ENCODE measurements at places on chromosomes 3 and 15.

DNA sequence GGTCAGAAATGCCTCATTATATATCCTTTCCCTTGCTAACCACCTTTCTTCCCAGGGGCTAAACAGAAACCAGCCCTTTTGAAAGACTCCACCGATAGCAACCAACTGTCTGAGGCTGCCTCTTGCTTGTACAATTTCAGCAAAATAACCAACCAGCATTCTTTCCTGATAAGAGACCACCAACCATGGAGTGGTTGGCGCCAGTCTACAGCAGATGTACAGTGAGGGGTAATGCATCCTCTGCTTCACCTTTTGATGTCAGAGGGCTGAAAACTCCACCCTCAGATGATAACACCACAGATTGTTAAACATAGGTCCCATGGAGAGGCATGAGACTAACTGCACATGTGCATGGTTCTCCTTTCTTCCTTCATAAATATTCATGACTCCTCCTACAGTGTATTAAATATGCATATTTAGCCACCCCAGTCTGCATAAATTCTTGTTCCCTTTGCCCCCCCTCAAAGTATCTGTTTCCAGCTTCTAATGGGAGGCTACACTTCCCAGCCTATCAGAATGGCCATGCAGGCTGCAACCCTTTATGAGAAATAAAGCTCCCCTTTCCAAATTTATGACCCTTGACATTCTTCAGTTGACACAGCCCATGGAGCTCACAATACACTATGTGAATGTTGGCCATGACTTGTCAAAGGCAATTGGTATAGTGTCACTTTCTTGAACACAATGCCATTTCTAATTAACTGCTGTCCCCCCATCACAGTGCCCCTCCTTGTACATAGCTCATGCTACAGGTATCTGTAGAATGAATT is 48.3 kb downstream of the GABRB3 start:
- no peak for DNase-seq

DNA sequence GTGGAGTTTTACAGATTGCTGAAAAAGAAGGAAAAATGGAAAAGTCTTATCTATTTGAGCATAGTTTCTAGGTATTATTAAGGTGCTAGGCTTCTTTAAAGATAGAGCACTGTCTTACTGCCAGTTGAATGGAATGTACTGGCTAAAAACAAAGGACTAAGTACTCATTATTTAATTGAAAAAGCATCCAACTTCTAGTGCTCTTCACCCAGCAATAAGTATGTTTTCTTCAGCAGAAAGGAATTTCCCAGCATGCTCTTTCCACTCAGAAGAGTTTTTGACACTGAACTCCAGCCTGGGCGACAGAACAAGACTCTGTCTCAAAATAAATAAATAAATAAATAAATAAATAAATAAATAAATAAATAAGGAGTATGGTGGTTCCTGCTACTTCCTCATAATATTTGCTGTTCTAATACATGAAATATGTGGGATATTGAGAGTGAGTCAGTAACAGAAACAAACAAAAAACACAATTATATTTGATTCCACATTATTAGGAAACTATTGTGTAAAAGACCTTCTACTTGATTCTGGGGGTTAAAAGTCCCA is 70.6 kb downstream of the ATP13A4 start:
- DNase-seq, result no peak

GRCh38 chr15:99718421-99718820 is 14.8 kb downstream of the LYSMD4 start:
- DNase-seq, result no peak

- DNase-seq, result no peak
Measured at GRCh38 chr3:196706327-196706726, 5.7 kb downstream of the CEP19 start.

GRCh38 chr3:122502941-122503340 is 11.8 kb downstream of the KPNA1 start:
- DNase-seq, result no peak

DNA sequence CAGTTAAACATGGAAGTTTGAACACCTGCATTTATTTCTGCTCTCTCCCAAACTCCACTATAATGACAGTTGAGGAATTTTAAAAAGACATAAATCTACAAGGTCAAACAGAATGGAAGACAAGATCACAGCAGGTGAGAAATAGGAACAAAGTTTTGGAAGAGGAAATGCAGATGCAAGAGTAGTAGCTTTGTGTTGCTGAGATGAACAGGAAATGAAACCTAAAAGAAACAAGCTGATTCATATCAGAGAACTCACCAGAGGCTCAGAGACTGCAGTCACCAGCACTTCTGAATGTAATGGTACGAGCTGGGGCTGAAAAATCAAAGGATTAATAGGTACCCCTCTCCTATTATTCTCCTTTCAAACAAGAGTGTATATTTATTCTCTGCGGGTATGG is 459.9 kb downstream of the RAP2B start:
- peak; percentile 34 for DNase-seq

- DNase-seq, result no peak
Measured at GRCh38 chr3:14899993-14900618, 47.3 kb upstream of the NR2C2 start.

DNA sequence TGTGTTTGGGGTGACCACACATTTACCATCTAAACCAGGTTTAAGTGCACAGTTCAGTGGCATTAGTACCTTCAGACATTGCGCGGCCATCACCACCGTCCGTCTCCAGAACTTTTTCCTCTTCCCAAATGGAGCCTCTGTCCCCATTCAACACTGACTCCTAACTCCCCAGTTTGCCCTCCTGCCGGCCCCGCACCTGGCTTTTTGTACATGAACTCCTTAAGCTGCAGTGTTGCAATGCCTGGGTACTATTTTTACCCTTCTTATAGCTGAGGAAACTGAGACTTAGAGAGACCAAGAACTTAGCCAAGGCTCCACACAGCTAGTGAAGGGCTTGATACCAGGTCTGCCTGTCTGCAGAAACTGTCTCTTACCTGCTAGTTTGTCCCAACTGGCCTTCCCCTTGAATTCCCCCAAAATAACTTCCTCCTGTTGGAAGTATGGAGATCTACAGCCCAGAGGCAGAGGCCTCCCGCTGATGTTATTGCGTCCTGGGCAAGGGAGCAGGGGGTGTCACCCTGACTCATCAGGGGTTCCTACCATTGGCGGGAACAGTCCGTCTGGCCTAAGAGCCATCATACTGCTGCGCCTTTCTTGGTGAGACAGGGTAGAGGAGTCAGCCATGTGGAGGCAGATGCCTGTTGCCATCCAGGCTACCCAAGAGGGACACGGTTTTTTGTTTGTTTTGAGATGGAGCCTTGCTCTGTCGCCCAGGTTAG is 65.6 kb downstream of the GRIP2 start:
- DNase-seq, result no peak

DNA sequence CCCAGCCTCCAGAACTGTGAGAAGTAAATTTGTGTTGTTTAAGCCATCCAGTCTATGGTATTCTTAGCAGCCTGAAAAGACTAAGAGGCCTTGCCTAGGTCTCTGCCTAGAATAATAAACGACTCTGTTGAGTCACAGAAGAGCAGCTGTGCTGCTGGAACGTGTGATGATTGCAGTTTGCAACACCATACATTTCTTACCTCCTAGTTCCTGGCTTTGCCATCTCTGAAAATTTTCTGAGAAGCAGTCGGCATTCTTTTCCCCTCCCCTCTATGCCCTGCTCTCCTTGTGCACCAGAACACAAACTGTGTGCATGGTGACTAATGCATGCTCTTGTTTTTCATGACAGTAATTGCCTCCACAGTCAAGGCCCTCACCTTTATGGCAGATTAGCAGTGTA is 301.3 kb downstream of the IL20RB start:
- DNase-seq, result no peak

DNA sequence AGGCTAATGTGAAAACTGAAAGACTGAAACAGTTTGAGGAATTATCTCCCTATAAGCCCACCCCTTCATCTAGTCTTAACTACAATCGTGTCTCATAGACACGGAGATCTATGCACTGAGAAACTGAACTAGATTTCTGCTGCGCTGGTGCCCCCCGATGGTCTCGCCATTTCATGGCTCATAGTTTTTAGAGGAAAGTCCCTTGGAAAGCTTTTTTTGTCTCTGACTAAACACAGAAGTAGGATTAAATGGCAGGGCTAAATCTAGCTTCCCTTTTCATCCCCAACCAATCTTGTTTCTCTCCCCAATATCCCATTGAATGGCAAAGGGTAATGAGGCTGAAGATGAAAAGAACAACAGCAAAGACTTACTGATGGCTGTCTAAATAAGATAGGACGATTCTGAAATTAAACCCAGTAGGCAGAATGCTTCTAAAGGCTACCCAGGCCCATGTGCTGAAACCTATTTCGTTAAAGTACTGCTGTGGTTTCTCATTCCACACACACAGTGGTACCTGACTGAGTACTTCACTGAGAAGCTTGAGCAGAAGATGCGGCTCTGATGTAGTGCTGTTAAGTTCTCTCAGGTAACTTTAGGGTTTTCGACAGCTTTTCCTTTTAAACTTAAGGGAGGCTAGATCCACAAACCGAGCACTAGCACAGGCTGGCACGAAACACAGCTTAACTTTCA is 142.7 kb downstream of the GADL1 start:
- peak; percentile 11 for DNase-seq

DNA sequence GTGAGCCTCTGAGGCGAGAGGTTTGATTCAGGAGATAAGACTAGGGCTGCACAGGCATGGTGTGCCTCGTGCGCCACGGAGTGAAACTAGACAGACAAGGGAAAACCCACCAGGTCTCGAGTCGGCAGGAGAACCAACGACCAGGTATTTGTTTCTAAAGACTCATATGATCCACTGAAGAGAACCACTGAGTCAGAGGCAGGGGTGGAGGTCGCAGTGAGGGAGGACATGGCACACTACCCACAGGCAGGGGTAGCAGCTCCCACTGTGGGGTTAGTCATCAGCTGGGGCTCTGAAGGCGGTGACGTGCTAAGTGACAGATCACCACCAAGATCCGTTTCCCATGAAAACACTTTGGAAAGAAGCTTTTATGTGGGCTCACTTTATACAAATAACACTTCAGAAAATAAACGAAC is 45.7 kb downstream of the CHSY1 start:
- DNase-seq, result no peak

DNA sequence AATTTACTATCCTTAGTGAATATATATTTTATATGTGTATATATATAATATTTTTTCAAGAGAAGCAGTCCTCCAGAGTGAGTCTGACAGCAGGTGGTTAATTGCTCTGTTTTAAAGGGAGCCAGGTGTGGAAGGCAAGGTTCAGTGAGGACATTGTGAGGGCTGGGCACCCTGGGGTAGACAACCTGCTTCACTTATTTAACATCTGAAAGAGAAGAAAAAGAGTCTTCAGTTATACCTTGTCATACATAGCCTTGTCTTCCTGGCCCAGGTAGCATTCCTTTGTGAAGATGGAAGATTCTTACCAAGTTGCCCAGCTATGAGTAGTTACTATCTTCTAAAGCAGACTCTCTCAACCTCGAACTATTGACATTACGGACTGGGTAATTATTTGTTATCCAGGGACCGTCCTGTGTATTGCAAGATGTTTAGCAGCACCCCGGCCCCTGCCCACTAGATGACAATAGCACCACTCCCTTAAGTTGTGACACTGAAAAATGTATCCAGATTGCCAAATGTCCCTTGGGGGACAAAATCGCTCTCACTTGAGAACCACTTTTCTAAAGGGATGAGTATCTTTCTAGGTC is 336.0 kb upstream of the TRIM42 start:
- DNase-seq, result no peak

GRCh38 chr3:143442814-143443447 is 323.4 kb downstream of the CHST2 start:
- no peak for DNase-seq

- DNase-seq, result no peak
Measured at GRCh38 chr3:110686701-110687100, 384.9 kb upstream of the NECTIN3 start.

DNA sequence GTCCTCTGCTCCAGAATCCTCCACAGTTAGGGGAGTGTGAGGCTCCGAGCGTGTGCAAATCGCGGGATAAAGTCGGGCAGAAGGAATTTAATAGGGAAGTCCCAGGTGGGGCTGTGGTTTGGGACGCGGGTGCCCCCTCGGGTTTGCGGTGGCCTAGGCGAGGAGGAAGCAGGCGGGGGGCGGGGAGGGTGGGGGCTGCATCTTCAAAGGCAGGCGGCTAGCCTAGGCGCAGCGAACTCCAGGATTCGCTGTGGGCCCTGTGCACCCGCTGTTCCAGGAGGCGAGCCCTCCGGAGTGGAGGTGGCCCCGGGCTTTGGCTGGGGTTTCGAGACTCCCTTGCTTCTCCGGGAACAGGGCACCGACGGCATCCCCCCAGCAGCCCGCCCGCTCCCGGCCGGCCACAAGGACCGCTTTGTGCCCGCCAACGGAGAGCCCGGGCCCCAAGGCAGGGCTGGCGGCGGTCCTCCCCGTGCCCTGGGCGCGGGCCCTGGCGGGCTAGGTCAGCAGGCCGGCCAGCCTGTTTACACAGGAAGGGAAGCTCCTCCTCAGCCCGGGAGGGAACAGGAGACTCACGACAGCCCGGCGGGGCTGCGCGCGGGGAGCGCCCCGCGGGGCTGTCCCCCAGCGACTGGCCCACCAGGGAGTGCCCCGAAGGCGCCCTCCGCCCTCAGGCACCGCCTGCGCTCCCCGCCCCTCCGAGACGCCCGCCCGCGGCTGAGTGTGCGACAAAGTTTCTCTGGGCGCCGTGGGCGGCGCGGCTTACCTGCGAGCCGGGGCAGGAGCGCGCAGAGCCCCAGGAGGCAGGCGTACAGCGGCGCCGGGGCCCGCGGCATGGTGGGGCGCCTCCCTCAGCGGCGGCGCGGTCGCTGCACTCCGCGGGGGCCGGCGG is 753 bp downstream of the ITGB5 start:
- no peak for DNase-seq

GRCh38 chr3:163943664-163944063 is 1134.6 kb downstream of the SI start:
- DNase-seq, result no peak

DNA sequence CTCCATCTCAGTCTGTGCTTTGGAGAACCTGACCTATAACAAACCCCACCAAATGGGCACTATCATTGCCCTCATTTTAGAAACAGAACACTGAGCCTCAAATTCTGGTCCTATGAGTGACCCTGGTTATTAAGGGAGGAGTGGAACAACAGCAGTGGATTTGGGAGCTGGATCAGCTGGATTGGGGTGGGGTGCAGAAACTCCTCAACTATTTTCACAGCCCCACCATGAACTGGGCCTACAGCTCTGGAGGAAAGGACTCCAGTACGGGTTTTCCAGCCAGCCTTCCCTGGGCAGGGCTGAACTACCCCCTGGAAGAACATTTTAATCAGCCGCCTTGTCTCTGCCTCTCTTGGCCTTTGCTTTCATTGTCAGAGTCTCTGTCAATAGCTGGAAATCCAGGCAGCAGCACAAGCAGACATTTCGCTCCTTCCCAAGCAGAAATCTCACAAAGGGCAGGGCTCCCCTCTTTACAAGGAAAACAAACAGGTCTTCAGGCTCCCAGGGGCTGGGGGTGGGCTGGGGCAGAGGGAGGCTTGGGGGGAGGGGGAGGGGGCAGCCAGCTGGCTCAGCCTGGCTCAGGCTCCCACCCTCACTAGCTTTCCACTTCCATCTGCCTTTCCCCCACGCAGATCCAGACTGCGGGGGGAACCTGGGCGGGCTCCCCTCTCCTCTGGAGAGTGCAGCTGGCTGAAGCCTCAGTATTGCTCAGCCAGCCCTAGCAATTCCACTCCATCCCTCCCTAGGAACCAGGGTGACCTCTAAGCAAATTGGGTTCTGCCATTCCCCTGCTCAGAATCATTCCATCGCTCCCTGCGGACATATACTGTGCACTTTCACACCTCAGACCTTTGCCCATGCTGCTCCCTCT is 13.7 kb upstream of the TLE3 start:
- no peak for DNase-seq

GRCh38 chr15:68209735-68210408 is 4.7 kb upstream of the CALML4 start:
- DNase-seq, result no peak

GRCh38 chr3:176650478-176650877 is 546.8 kb downstream of the TBL1XR1 start:
- DNase-seq, result no peak

- DNase-seq, result no peak
Measured at GRCh38 chr3:192778508-192778907, 51.2 kb upstream of the FGF12 start.
